Renal pelvis (tissue), 12 donors: ENCODE measurements at places on chromosomes 3 and 15. TPM values are rescaled to one million over a fixed set of nuclear protein-coding genes. Genes with fewer than 3 reads are reported as not detected.

Gene CCK
- 0.37 TPM for polyA plus RNA-seq

Gene NOX5
- polyA plus RNA-seq = 0.73 TPM

Gene MFAP1
- polyA plus RNA-seq = 71.1 TPM

Gene GPR149
- polyA plus RNA-seq = not detected

Gene EAF2
- polyA plus RNA-seq = 8.8 TPM

- DNase-seq = no peak
Observed at GRCh38 chr3:197019021-197019420, 10.6 kb downstream of the MELTF start.

DNA sequence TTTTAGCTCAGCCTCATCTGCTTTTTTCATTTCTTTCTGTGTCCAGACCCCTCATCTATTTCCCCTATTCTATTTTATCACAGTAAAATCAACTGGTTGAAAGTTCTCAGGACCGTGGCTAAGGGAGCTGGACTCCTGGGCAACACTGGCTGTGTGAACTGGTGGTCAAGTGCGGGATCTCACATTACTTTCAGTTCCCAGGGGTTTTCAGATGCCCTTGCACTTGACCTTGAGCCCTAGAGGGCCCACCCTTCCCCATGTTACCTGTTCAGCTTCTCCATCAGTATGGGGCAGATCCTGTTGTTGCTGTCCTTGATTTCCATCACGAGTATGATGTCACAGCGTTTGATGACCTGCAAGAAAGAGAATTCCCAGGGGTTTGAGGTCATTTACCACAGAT lies 2.8 kb downstream of the DNASE1L3 start:
- DNase-seq = no peak

- DNase-seq = no peak
Observed at GRCh38 chr15:27358751-27359434, 387.9 kb downstream of the GABRG3 start.

DNA sequence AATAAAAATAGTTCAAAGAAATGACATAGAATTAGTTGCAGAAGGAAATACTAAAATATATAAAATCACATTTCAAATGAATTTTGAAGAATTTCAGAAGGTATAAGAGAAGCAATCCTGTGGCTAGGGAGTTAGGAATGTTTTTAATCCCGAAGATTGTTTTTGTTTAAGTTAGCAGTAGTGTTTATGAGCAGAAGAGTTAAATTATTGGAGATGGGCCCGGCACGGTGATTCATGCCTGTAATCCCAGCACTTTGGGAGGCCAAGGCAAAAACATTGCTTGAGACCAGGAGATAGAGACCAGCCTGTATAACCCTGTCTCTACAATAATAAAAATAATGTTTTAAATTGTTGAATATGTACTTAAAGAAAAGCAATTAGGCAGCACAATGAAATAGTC lies 432.5 kb downstream of the MFSD1 start:
- DNase-seq = no peak

DNA sequence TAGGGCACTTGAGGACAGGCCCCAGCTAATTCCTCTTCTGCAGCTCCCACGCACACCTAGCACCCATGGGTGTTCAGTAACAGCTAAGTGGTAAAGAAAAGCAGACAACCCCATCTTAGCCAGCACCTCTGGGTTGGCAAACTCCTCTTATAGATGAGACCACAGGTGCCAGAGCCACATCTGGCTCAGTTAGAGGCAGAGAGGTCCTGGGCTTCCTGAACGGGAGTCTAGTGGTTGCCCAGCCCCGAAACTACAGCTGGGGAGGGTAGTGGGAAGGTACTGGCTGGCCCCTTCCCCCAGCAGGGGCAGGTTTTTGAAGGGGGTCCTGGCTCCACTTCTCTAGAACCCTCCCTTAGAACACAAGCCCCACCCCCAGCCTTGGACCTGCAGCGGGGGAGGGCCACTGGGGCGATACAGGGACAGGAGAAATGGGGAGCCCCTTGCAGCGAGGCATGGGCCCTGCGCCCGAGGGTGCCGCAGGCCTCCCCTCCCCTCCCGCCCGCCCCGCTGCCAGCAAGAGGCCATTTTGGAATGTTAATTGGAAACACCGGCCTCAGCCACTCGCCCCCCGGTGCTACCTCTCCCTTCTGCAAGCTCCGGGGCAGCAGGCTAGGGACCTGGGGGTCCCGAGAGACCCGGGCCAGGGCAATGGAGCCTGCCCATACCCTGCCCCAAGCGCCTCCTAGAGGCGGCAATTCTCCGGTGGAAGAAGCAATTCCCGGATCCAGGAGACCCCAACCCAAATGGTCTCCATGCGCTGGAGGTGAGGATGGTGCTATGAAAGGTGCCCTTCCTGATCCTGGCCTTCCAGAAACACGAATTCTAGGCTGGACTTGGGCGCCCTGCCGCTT lies 1.5 kb downstream of the DUSP7 start:
- no peak for DNase-seq

DNA sequence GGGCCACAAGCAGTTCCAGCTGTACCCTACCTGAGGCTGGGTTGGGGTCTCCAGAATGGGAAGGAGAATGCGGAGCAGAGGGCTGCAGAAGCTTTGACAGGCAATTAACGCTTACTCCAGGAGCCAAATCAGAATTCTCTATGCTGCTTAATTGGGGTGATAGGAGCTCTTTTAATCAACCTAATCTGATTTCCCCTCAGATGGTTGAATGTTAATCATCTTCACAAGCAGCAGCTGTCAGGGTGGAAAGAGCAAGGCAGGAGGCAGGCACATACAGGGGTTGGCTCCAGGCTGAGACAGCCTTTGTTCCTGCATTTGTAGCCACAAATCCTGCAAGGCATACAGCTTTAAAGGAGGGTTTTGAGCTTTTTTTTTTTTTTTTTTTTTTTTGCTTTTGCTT lies 2.6 kb downstream of the CILP start:
- no peak for DNase-seq

DNA sequence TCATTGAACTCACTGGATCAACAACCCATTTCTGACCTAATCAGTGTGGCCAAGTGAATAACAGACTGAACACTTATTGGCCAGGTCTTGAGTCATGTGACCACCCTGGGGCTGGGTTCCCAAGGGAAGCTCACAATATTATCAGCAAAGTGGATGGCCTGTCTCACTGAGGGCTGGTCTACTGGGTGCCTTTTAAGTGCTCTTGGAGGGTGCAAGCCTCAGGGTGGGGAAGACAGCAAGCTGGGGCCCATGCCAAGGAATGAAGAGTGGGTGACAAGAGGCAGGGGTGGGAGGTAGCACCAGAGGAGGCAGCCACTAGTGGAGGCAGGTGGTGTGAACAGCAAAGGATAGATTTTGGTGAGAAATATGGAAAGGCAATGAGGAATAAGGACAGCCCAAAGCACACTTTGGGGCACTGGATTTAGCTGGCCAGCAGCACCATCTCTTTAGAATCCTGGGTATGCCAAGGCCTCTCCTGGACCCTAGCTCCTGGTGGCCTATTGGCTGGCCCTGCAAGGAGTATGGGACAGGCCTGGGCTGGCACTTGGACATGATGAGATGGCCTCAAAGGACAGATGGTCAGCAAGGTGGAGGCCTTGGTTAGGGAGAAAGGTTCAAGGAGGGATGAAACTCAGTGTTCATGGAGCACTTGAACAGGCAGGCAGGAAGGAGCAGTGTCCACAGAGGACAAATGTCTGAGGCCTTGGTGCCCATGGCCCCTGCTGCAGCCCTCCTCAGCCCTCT lies 34.2 kb downstream of the HMCES start:
- DNase-seq = no peak

DNA sequence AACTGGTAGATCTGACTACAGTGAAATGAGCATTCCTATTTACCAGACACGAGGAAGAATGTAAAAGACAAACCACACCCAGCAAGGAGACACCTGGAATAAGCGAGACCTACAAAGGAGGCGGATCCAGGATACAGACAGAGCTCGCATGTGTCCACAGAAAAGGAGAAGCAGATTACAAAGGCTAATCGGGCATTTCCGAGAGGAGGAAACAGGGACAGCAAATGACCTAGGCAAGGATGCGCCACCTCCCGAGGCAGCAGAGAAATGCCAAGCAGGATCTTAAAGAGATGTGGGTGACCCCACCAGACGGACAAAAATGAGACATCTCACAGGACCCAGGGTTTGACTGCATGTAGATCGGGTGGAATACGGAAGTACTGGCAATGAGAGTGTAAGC lies 63.2 kb upstream of the IQSEC1 start:
- DNase-seq = no peak
